ENCODE measurements at places on chromosomes 12 and 14.
A peak's percentile ranks its signal among the peaks of the same experiment; 100 is the strongest.

DNA sequence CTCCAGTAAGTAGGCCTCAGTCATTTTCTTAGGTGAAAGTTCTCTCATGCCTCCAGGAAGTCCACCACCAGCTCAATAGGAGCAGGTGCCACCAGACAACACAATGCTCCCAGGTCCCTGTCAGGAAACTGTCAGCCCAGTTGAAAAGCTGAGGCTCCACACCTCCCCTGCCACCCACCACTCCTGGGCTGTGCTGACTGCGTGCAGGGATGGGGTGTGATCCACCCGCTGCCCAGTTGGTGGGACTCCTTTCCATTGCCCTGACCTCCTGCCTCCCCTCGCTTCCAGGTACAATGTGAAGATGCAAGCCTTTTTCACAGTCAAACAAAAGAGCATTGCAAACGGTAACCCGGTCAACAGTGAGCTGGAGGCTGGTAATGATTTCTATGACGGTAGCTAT, 64.8 kb upstream of the RIN3 start:
- DNase-seq, result no peak

GRCh38 chr12:116276652-116277466, 634 bp downstream of the MED13L start:
- peak; percentile 28 for DNase-seq

DNA sequence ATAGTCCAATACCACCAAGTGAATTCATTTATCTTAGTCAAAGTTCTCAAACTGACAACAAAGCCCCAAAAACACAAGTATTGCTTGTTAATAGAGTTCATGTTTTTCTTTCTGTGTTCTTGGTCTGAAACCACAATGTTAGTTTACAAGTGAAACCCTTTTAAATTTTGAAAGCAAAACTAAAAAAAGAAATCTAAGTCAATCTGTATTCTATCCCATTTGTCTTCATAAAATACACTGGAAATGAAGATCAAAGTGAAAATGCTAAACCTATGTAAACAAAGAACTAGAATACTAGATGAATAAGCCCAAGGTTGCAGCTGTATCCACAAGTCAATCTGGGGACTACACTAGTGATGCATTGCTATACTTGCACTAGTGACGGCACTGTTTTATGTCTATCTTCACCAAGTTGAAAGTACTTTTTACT, 10.4 kb downstream of the MAP4K5 start:
- no peak for DNase-seq

GRCh38 chr14:69675877-69676416, 64.6 kb downstream of the SUSD6 start:
- DNase-seq, result no peak

GRCh38 chr12:32201976-32202375, 95.3 kb downstream of the BICD1 start:
- DNase-seq, result no peak

- DNase-seq, result no peak
These were observed 43.2 kb downstream of the RTN1 start for GRCh38 chr14:59827401-59827800.

- DNase-seq, result no peak
These were observed 8.3 kb downstream of the KRT80 start for GRCh38 chr12:52183544-52183910.

All from activated CD4-positive, alpha-beta T cell treated with anti-CD3 and anti-CD28 coated beads, Interleukin-2, amount 50 U/mL, for 24 hours (primary cell).